A549 treated with CpdA at 1 μM for 4 hours (cell line): ENCODE measurements at places on chromosomes 3 and 15. TPM values are rescaled to one million over a fixed set of nuclear protein-coding genes. Genes with fewer than 3 reads are reported as not detected.

Gene DAPK2
- 2.4 to 4.3 TPM (median 3.6 TPM) in 5 replicates for total RNA-seq

Gene PRTG
- 8.2 to 11.0 TPM (median 10.2 TPM) in 5 replicates for total RNA-seq

Gene TJP1
- total RNA-seq = 58.6 to 89.3 TPM (median 63.7 TPM) in 5 replicates

Gene COLQ
- 0.28 to 0.53 TPM (median 0.36 TPM) in 5 replicates for total RNA-seq

Gene GOLGA6L7
- not detected in 5 replicates for total RNA-seq

Gene OCA2
- total RNA-seq = 0.09 to 0.19 TPM (median 0.11 TPM) in 4 of 5 replicates, not detected in the other

Gene ZFYVE19
- 16.1 to 19.6 TPM (median 17.7 TPM) in 5 replicates for total RNA-seq

Gene SMAD6
- total RNA-seq = 19.3 to 27.2 TPM (median 25.3 TPM) in 5 replicates

Gene IL12A
- total RNA-seq = 0.58 to 1.2 TPM (median 0.92 TPM) in 5 replicates

Gene UROC1
- not detected in 5 replicates for total RNA-seq

Gene ETV5
- 27.3 to 36.3 TPM (median 30.7 TPM) in 5 replicates for total RNA-seq

Gene FBXW12
- not detected in 5 replicates for total RNA-seq
